Fibroblast of upper back skin (primary cell): ENCODE measurements at places on chromosomes 7 and 10.

GRCh38 chr10:72472306-72472705 is 117.6 kb upstream of the DNAJB12 start:
- no peak for DNase-seq

DNA sequence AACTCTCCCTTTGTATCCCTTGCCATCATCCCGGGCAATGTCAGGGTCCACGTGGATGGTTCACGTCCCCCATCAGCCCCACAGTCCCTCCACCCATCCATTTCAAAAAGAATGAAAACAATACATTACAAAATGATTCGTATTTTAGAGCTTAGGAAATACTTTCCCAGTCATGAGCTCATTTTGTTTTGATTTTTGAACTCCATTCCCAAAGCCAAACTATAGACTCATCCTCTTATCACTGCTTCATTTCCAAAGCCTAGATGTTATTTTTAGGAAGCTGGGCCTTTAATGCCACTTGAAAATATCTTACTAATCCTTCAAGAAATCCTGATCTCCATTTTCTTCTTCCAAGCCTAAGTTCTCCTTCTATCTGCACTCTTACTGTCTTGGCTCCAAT is 72.1 kb downstream of the WNT2 start:
- peak; percentile 37 for DNase-seq

- no peak for DNase-seq
These were observed 71.7 kb downstream of the TMEM178B start for GRCh38 chr7:141145630-141145982.

DNA sequence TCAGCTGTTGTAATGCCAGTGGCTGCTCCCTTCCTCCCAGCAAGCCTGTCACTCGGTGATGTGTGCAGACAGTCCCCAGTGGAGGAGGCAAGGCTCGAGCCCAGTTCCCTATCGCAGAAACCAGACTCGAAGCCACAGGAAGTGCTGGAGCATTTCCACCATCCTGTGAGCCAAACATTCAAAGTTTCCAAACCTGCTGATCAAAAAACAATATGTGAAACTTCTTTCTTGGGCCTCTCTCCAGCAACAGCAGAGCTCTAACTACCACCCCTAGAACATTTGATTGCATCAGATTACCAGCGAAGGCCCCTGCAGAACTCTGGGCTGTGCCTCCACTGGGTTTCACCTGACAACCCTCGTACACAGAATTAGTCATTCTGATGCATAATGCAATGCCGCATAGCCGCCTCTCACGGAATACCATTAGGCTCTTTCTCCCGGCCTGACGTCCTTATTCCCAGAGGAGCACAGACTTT is 94.0 kb downstream of the ELMO1 start:
- DNase-seq, result peak; percentile 80

- no peak for DNase-seq
These were observed 66.9 kb downstream of the GLRX3 start for GRCh38 chr10:130202984-130203621.

GRCh38 chr10:117656385-117657367 is 114.1 kb downstream of the EMX2 start:
- DNase-seq, result no peak

- DNase-seq, result no peak
These were observed 326.6 kb upstream of the GALNT17 start for GRCh38 chr7:70805360-70805759.

DNA sequence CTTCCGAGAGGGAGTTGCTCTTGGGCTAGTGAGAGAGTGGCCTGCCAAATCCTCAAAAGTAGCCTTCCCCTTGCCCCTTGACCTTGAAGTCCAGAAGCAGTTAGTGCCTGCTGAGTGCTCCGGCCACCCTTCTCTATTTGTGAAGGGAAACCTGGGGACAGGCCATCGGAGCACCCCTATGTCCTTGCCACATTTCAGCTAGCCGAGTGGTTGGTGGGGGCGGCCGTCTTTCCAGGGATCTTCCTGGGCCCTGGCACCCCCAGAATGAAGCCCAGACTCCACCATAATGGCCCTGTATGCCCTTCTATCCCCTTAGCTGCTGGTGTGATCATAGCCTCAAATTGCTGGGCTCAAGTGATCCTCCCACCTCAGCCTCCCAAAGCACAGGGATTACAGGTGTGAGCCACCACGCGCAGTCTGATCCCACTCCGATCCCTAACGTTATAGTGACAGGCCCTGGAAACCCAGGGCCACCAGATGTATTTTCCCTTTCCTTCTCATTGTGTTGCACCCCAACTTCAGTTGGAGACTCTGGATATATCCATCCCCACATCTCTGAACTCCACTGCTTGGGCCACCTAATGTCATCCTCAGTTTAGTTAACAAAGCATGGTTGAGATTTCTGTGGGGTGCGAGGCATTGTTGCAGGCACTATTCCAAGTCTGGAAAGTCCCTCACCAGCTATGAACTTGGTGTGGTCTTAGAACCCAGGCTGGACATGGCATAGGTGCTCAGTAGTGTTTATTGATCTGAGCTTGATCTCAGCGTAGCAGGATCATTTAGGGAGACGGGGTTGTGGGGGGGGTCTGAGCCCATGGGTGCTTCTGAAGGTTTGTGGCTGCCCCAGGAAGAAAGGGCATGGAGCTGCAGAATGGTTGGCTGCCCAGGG is 1.6 kb downstream of the TSPAN14 start:
- DNase-seq, result no peak

- no peak for DNase-seq
These were observed 25.1 kb downstream of the VSTM4 start for GRCh38 chr10:49090189-49090575.

- DNase-seq, result no peak
These were observed 509.1 kb downstream of the INHBA start for GRCh38 chr7:41193738-41194282.

DNA sequence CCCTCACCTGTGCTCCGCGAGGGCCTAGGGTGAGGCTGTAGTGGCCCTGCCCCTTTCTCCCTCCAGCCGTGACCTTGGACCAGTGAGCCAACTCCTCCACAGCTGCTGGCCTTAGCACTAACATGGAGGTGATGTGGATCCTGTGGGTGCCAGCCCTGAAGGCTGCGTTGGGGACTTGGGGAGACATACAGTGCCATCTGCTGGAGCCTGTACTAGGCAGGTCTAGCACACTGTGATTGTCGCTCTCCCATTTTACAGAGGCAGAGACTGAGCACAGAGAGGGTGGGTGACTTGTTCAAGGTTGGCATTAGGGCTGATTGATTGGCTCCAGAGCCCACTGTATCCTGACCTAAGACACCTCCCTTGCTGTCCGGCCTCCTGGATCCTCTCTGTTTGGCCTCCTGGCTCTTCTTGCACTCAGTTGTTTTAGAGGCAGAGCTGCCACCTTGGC is 37.6 kb downstream of the PRF1 start:
- no peak for DNase-seq

DNA sequence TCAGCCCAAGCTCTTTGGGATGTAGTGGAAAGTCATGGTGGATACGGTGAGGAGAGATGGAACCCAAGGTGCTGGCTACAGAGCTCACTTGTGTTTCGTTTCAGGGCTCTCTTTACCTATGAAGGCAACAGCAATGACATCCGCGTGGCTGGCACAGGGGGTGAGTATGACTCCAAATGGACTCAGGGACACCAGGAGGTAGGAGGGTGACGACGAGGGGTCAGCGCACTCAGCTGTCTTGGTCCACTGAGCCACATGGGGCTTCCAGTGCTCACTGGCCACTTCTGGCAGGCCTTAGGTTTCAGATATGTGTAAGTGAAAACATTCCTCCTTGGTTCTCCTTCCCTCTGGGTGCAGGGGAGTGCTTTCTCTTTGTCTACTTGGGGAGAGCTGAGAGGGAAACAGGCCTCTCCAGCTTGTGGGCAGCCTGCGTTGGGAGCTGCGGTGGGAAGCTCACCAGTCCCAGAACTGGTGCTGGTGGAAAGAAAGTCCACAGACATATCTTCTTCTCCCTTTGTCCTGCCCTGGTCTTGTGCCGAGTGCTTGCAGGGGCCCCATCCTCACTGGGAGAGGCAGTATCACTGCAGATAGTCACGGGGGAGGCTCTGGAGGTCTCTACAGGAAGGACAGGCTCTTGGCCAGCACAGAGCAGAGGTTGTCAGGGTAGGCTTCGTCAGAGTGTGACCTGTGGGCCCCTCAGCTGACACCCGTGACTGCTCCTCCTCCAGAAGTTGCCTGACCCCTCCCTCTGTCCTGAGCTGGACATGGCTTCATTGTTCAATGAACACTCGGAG is 5.8 kb downstream of the DBNL start:
- DNase-seq, result no peak

DNA sequence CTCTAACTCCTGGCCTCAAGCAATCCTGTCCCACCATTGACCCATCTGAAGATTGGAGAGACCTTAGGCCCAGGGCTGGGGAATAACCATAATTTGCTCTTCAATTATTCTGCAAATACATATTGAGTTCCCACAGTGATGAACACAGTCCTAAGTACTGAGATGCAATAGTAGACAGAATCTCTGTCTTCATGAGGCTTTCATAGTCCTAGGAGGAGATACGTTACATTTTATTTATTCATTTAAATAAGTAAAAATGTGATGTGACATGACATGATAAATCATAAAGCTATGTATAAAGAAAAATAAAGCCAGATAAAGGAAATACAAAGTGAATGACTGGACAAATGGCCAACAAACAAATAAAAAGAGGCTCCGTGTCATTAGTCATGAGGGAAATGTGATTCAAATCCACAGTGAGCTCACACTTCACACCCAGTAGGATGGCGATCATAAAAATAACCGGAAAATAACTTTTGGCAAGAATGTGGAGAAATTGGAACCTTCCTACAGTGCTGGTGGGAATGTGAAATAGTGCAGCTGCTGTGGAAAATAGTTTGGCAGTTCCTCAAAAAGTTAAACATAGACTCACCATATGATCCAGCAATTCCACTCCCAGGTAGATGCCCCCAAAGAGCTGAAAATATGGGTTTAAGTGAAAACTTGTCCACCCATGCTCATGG is 52.1 kb upstream of the JCAD start:
- DNase-seq, result peak; percentile 89

DNA sequence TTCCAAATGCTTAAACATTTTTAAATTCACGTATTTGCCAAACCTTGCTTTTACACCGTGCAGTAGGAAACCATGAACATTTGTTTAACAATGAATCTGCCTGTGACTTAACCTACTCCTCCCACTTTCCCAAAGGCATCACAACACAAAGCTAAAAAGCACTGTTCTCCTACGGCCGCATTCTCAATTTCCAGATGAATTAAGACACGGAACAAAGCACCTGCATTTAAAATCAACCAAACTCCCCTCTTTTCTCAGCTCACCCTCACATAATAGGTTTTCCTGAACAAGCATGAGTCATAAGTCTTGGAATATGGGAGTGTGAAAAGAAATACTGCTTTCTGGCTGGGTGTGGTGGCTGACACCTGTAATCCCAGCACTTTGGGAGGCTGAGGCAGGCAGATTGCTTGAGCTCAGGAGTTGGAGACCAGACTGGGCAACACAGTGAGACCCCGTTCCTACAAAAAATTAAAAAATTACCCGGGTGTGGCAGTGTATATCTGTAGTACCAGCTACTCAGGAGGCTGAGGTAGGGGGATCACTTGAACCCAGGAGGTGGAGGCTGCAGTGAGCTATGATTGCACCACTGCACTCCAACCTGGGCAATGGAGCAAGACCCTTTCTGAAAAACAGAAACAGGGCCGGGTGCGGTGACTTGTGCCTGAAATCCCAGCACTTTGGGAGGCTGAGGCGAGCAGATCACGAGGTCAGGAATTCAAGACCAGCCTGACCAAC is 51.7 kb upstream of the CYTH3 start:
- DNase-seq, result no peak

DNA sequence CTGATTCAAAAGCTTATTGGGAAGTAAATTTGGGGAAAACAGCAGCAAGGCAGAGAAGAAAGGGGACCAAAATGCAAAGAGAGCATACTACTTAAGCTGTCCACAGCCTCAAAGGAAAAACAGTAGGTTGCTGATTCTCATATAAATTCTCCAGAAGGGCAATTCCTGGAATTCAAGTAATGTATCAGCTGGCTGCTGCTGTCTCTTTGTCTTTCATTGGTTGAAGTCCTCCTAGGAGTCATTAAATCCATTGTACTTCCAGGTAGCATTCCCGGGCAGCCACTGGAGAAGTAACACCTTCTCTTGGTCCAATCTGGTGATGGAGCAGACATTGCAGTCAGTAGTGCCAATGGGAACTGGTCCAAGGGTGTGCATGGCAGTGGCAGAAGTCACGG is 22.7 kb downstream of the BET1 start:
- DNase-seq, result no peak

- DNase-seq, result no peak
These were observed 94.8 kb upstream of the KCNMA1 start for GRCh38 chr10:77732213-77733003.

DNA sequence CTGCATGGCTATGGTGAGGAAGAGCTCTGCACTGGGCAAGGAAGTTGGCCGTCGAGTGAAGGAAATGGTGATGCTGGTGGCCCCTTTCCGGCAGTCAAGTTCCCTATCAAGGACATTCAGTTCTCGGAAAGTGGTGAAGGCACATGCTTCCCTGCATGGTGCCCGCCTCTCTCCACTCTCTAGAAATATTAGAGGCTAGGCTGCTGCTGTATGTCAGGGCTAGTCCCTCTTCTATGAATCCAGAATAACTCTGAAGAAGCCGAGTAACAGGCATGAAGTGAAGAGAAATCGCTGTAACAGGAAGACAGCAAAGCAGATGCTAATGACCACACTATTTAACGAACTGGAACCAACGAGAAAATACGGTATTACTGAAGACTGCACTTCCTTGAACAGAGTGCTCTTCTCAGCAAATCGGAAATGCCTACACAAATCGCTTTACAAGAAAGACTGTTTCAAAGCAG is 5.4 kb downstream of the IDI1 start:
- DNase-seq, result no peak

GRCh38 chr7:1787681-1788235 is 117.7 kb downstream of the ELFN1 start:
- DNase-seq, result no peak

DNA sequence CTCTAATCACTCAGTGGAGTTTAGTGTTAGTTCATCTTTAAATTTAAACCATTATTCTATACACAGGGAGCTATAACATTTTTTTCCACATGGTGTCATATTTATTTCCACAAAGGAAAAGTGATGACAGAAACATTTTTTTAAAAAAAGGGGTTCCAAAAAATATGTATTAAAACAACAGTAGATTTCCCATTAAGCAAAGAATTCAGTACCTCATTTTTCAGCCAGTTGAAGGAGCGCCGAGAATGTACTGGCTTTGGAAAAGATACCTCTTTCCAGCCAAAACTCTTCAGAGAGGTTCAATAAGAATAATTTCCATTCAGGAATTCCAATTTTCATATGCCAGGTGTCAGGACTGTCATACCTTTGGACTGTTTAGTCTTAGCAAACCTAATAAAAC is 250.5 kb upstream of the MEOX2 start:
- DNase-seq, result no peak
